Ascending aorta (tissue), 2 donors: ENCODE measurements at places on chromosomes 4 and X. TPM values are rescaled to one million over a fixed set of nuclear protein-coding genes. Genes with fewer than 3 reads are reported as not detected.

The STAG2 gene
- total RNA-seq = 22.7 TPM

GRCh38 chr4:69601065-69601464 lies 38.4 kb downstream of the UGT2A2 start:
- no peaks in the 10 kb centered on the region for H3K36me3 ChIP-seq
- H3K27ac ChIP-seq = no peak overlapping the region
- no peaks in the 10 kb centered on the region for H3K4me1 ChIP-seq

GRCh38 chrX:15664487-15665444 lies at the start of gene CLTRN:
TSS of gene CLTRN (minus strand) at chrX:15664805. CDS start at chrX:15664775, 30 bp downstream.
- H3K36me3 ChIP-seq = no peaks in the 10 kb centered on the region
- no peak within 1 kb of the TSS for H3K4me3 ChIP-seq
- no peaks in the 10 kb centered on the region for H3K4me1 ChIP-seq
- no peak for DNase-seq

DNA sequence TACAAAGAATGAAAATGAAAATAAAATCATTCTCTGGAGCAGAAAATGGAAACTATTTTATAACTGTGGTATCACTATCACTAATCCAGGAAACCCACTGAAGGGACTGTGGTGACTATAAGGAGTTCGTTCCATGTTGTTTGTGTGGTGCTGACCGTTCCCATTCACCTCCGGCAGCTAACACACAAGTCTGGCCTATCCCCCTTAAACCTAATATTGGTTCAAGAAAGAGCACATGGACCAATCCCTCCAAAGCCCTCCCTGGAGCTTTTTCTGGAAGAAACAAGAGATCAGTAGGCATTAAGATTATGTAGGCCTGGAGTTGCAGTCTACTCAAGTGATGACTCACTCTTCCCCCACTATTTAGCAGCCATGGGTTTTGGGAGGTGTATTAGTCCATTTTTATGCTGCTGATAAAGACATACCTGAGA lies 25.9 kb upstream of the FAM241A start:
- no peaks in the 10 kb centered on the region for H3K36me3 ChIP-seq
- H3K4me1 ChIP-seq = no peaks in the 10 kb centered on the region
- H3K4me3 ChIP-seq = no peak overlapping the region
- no peak overlapping the region for H3K27ac ChIP-seq

DNA sequence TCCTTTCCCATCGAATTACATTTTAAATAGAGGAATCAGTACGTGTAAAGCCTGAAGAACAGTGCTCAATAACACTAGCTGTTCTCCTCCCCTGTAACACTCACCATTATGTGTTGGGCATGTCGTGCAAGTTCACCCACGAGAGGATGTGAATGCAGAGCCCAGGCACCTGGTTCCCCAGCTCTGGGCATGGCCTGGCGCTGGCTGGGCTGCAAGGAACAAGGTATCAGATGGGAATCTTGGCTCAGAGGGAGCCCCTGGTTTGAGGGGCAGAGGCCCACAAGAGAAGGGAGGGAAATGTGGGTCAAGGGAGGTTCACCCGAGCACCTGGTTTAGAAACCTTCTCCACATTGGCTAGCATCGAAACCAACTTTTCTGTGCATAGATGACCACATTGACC lies 41.7 kb upstream of the MTM1 start:
- H3K36me3 ChIP-seq = no peaks in the 10 kb centered on the region
- DNase-seq = no peak
- no peaks in the 10 kb centered on the region for H3K4me1 ChIP-seq
- no peak overlapping the region for H3K4me3 ChIP-seq

GRCh38 chr4:99965674-99966350 lies 15.7 kb upstream of the H2AZ1 start:
- no peaks in the 10 kb centered on the region for H3K27me3 ChIP-seq
- H3K4me1 ChIP-seq = no peaks in the 10 kb centered on the region
- H3K27ac ChIP-seq = no peak overlapping the region
- H3K4me3 ChIP-seq = no peak overlapping the region

DNA sequence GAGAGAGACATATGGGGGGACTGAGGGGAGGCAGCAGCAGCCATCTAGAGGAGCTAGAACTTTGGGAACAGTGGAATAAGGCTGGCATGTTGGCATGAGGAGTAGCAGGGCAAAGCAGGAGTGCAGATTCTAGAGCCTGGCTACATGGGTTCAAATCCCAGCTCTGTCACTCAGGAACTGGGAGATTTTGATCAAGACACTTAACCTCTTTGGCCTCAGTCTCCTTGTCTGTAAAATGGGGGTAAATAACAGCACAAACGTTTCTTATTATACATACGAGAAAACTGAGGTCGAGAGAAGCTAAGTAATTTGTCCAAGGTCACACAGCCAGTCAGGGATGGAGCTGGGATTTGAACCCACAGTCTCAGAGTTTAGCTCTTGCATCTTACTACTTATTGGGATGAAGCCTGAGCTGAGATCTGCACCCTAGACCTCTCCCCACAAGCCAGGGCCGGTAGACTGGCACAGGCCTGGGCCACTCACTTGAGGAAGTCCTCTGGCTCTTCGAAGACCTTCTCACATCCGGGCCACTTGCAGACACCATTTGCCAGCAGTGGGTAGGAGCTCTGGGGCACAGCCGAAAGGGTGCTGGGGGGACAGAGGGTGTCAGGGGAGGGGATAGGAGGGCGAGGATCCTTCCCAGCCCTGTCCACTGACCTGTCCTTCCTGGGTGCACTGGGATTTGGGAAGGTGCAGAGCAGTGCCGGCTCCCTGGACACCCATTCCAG lies 8.1 kb downstream of the FOXP3 start:
- no peaks in the 10 kb centered on the region for H3K4me1 ChIP-seq
- H3K36me3 ChIP-seq = no peaks in the 10 kb centered on the region
- H3K4me3 ChIP-seq = no peak overlapping the region

- H3K36me3 ChIP-seq = no peaks in the 10 kb centered on the region
- H3K4me3 ChIP-seq = no peak overlapping the region
- no peak overlapping the region for H3K27ac ChIP-seq
- H3K4me1 ChIP-seq = no peaks in the 10 kb centered on the region
- H3K27me3 ChIP-seq = peaks cover 21% of the 10 kb centered on the region
- DNase-seq = no peak
Measured at GRCh38 chr4:112526061-112526460, 10.1 kb upstream of the NEUROG2 start.

DNA sequence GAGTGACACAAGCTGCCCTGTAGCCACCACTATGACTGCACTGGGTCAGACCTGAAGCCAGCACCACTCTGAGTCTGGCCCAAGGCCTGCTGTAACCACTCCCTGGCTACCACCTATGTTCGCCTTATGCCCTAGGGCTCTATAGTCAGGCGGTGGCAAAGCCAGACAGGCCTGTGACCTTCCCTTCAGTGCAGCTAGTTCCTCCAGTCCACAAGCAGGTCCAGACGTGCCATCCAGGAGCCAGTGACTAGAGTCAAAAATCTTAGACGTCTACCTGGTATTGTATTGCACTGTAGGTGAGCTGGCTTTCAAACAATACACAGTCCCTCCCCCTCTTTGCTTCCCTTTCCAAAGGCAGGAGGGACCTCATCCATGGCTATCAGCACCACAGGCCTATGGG lies 54.0 kb upstream of the RNF128 start:
- H3K4me1 ChIP-seq = no peaks in the 10 kb centered on the region
- no peak overlapping the region for H3K4me3 ChIP-seq
- H3K36me3 ChIP-seq = no peaks in the 10 kb centered on the region
